Large intestine (tissue), 12 donors: ENCODE measurements at places on chromosomes 3 and 15.

GRCh38 chr3:111229301-111229700 lies 157.7 kb downstream of the NECTIN3 start:
- DNase-seq: no peak

DNA sequence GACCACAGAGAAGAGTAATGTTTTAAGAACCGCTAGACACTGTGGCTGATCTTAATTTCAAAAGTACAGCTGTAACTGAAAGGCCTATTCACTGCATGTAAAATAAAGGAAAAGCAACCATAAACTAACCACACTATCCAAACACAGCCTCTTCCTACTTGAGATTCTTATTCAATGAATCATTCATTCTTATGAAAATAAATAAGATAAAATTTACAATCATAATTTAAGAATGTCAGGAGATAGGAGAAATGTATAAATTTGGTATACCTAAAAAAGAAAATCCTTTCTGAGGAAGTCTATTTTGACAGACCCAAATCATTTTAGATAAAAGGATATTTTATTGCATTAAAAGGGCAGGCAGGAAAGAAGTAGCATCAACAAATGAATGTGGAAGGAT lies 533.5 kb upstream of the ZNF385D start:
- no peak for DNase-seq

DNA sequence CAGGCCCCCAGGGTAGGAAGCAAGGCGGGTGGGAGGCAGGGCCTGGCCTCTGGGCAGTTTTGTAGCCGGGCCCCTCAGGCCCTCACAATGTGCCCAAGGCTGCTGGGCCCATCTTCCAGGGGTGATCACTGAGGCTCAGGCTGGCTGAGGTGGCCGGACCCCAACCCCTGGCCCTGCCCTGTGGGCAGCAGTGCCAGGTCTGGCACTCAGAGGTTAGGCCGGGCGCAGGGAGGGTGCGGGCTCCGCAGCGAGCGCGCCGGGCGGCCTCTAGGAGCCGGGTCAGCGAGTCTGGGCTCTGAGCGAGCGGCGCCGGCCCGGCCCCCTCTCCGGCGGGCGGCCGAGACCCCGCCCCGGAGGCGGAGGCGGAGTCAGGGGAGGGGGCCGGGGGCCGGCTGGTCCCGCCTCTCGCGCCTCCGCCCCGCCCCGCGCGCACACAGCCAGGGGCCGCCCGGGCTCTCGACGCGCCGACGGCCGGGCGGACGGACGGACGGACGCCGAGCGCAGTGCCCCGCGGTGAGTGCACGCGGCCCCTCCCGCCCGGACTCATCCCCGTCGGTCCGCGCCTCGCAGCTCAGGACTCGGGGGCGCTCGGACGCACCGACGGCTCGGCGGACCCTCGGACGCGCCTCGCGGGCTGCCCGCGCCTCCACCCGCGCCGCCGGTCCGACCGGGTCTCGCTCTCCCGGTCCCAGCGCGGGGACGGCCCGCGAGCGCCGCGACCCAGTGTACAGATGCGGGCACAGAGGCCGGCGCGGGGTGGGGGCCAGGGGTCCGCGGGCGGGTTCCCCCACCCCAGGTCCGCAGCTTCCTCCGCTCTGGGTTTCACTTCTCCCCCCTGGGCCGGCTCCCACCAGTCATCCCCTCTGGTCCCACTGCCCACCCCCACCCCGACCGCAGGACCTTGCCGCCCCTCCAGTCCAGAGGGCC lies at the start of gene FBLN2:
FBLN2 (plus strand) TSS at position 430 of the 927 bp plus-strand sequence. CDS start 21,231 bp downstream, outside the sequence.
- DNase-seq: peak; percentile 25

DNA sequence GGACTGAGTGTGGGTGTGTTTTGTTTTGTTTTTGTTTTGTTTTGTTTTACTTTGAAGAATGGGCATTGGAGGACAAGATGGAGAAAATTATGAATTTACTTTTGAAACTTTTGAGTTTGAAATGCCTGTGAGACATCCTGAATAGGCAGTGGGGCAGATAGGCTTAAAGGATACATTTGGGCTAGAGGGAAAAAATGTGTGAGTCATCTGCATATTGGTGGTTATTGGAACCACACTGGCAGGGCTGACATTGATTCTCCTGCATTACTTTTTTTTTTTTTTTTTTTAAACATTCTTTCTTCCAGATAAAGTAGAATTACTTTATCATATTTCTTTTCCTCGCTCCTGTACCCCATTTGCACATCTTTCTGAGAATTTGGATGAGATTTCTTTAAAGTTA lies 56.1 kb downstream of the CALML4 start:
- no peak for DNase-seq

- no peak for DNase-seq
These were observed 492.7 kb downstream of the AGBL1 start for GRCh38 chr15:86572368-86572841.
